Stimulated activated CD8-positive, alpha-beta memory T cell treated with anti-CD3 and anti-CD28 coated beads, Interleukin-4, amount 100 ng/mL, for 4 hours (primary cell): ENCODE measurements at places on chromosomes 1 and 21.

DNA sequence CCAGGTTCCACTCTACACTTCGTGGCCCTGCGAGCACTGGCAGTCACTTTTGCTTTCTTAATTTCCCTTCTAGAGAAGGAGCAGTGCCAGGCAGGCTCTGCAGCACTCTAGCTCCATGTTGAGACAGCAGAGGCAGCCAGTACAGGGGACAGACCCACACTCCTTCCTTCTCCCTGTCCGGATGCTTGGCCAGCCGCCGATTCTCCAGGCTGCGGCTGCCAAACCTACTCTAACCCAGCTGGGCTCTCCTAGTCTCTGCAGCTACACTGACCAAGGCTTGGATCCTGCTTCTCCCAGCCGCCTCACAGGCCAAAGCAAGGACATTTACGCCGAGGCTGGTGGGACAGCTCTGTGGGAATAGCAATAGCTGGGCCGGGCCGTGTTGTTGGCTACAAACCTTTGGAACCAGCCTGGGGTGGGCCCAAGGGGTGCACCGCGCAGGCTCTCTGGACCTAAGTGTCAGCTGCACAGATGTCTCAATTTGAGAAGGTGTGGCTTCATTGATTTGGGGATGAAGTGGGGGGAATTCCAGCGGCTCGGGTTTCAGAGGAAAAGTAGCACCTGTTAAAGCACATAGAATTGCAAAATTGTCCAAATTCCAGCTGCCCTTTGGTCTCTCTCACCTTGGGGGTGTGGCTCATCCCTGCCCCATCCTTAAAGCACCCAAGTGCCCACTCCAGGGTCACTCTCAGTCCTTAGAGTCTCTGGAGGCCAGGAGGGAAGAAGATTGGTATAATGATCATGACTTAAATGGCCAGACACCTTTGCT is 3.2 kb downstream of the BARHL2 start:
- no peak for DNase-seq

DNA sequence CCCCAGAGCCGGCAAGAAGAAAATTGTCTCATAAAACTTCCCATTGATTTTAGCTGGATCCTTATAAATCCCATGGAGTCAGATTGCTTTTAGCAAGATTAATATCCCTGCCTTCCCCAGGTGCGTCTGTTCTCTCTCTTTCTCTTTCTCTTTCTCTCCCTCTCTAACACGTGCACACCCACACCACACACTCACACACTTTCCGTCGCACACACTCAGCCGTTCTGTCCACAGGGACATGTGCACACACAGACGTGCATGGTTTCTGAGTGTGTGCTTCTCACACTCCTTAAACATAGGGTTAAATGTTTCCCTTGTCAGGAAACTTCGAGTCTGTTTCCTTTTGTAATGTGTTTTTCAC is 98.7 kb upstream of the NFIA start:
- DNase-seq: no peak

DNA sequence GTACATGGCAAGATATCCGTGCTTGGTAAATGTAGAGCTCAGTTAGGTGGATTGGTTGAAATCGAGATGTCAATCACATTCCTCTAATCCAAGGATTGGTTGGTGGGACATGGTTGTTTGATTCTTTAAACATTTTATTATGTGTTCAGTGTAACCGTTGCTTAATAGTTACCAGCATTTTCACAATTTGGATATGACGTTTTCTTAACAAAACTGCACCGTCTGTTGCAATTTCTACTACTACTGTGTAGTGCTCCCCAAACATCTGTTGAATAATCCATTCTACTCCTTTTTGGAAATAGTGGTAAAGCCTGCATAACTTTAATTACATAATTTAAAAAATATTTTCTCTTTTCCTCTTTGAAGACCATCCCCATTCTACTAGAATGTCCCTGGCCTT is 16.3 kb downstream of the OR2B11 start:
- DNase-seq: no peak

DNA sequence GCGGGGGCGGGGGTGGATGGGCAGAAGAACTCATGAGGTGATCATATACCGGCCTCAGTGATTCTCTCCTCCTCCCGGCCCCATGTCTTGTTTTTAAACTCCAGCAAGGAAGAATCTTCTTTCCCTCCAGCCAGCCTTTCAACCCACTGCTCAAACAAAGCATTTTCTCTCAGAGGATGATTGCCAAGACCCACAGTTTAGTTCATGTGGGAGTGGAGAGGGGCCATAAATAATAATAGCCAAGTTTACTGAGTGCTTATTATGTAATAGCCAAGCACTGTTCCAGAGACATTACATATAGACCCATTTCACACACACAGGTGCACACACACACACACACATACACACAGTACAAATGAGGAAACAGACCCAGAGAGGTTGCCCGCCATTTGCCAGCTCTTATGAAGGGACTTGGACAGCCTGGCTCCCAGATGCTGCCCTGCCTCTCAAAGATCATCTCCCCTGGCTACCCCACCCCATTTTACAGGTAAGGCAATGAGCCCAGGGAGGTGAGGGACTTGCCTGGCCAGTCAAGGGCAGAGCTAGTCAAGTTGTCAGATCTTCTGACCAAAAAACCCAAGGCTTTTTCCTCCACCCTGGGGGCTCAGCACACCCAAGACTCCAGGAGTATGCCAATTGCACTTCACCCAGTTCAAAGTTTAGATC is 18.0 kb upstream of the BCAR3 start:
- no peak for DNase-seq

GRCh38 chr1:38004284-38005108 is 818 bp downstream of the FHL3 start:
- no peak for DNase-seq

DNA sequence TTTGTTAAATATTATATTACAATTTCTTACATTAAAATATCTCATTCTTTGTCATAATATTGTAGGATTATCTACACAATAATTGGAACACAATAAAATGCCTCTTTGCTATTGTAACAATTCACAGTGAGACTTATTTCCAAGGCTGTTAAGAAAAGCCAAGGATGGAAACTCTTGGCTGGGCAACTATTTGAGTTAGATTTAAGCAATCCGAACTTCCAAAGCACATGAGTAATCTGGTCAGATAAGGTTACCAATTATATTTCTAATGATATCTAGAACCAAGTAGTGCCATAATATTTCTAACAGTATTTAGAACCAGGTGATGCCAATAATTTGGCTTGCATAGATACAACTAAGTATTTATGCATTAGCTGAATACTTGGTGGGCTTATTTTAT is 154.7 kb upstream of the KCNK2 start:
- DNase-seq: no peak

GRCh38 chr1:82185084-82185483 is 384.4 kb downstream of the ADGRL2 start:
- no peak for DNase-seq

GRCh38 chr1:68313735-68314134 is 81.4 kb upstream of the WLS start:
- no peak for DNase-seq

DNA sequence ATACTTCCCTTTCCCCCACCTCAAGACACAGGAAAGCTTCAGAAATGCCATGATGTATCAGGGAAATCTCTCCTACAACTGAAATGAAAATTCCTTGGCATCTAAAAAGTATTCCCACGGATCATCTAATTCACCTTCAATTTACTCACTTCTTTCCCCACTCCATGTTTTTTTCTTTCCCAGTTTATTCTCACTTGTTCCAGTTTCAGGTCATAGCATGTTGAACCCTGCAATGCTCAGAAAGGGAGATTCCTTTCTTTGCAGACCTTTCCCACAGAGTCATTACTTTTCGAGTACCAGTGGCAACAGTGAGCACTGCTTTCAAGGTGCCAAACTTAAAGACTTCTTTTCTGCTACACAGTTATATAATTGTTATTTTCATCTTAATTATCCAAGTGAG is 305.0 kb downstream of the VAV3 start:
- no peak for DNase-seq

- no peak for DNase-seq
Observed at GRCh38 chr1:20355828-20356735, 65.4 kb downstream of the VWA5B1 start.

- no peak for DNase-seq
Observed at GRCh38 chr1:207959141-207959825, 48.4 kb upstream of the CD34 start.

DNA sequence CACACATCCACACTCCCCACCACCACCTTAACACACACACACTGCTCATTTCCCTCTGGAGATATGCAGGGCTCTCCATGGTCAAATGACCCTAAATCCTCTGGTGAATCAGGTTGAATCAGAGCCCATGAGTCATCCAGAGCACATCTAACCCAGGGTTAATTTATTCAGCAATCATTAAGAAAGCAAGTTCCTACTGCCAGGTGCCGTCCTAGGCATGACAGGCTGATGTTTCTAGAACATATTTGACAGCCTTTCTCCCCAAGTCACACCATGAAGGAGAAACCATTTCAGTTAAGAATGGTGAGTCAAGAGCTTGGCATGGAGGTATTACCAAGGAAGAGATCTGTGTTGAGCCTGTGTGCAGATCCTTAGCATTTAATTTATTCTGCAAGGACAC is 194.3 kb upstream of the CAMK1G start:
- no peak for DNase-seq
